ENCODE measurements at places on chromosomes 2 and 18.

GRCh38 chr2:149427387-149427786, 97.0 kb downstream of the LYPD6 start:
- no peak for DNase-seq

- DNase-seq, result no peak
Observed at GRCh38 chr2:240364582-240364960, 70.9 kb upstream of the GPC1 start.

GRCh38 chr18:6650127-6650507, 79.4 kb upstream of the ARHGAP28 start:
- no peak for DNase-seq

- no peak for DNase-seq
Observed at GRCh38 chr18:22032392-22032961, 136.9 kb upstream of the GATA6 start.

- no peak for DNase-seq
Observed at GRCh38 chr2:157837851-157838441, 38.2 kb downstream of the ACVR1 start.

All from activated CD4-positive, CD25-positive, alpha-beta regulatory T cell treated with anti-CD3 and anti-CD28 coated beads, Interleukin-2, amount 50 U/mL, for 16 hours (primary cell).